A549 (cell line): ENCODE measurements at places on chromosomes 16 and 17. TPM values are rescaled to one million over a fixed set of nuclear protein-coding genes. Genes with fewer than 3 reads are reported as not detected.

DNA sequence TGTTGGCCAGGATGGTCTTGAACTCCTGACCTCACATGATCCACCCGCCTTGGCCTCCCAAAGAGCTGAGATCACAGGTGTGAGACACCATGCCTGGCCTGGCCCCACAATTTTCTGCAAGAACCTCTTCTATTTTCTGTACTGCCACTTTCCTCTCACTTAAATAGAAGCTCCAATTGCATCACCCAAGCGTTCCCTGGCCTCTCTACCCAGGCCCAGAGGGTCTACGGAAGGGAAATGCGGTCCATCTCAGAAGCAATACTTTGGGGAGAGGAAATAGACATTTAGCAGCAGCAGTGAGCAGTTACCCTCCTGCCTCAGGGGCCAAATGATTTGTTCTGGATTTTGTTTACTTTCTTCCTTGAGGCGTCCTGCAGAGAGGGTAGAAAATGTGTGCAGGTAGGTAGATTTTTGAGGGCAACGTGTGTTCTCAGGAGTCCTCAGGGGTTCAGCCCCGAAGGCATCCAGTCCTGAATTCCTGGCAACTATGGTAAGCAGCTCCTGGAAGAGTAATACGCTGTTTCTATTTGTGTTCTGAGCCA, 11.0 kb downstream of the SLC6A4 start:
- DNase-seq = no peak

- DNase-seq = no peak
These were observed 169.7 kb upstream of the IRX6 start for GRCh38 chr16:55154262-55154661.

GRCh38 chr16:65473699-65474098, 351.8 kb upstream of the CDH11 start:
- no peak for DNase-seq

GRCh38 chr16:9270424-9270823, 179.0 kb downstream of the HAPSTR1 start:
- no peak for DNase-seq

DNA sequence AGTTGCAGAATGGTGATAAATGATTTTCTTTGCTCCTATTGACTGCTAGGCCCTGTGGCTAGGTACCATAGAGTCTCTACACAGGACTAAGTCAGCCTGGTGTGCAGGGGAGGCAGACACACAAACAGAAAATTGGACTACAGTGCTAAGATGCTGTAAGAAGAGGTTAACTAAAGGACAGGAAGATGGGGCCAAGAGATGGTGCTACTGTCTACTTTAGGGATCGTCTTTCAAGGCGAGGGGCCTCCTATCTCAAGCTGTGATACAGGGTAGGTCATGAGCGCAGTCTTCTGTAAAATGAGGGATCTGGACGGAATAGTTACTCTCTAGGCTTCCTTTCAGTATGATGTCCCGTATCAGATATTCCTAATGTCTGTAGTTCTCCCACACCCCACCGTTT, 817 bp downstream of the NME1 start:
- DNase-seq = no peak

GRCh38 chr17:78058001-78058400, 70.6 kb downstream of the TMC6 start:
- DNase-seq = no peak

DNA sequence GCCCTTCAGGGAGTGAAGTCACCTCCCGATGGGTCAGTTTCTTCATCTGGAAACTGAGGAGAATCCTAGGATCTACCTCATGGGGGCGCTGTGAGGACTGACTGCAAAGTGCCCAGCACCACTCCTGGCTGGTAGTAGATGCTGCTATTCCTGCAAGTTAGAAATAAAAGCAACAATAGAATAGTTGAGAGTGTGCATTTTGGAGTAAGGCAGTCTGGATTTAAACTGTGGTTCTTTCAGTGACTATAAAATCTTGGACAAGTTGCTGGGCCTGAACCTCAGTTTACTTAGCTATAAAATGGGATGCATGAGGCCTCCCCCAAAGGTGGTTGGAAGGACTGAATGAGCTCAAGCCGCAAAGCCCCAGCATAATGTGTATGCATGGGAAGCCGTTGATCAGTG, 70.6 kb downstream of the CYB5B start:
- DNase-seq = peak; percentile 45

DNA sequence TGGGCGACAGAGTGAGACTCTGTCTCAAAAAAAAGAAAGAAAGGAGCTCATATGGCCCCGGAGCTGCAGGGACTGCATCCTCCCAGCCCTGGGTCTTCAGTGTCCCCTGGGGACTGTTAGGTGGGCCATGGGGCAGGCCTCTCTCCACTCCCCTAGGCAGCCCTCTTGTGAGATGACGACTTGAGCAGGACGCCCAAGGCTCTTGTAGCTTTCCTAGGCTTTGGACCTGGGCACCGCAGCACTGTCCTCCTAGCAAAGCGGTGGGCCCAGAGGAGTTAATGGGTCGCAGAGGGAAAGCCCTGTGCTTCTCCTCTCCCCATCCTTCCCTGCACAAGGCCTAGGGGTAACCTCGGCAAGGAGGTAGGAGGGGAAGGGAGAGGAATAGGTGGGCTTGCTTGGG, 202.2 kb downstream of the NTN1 start:
- DNase-seq = no peak

DNA sequence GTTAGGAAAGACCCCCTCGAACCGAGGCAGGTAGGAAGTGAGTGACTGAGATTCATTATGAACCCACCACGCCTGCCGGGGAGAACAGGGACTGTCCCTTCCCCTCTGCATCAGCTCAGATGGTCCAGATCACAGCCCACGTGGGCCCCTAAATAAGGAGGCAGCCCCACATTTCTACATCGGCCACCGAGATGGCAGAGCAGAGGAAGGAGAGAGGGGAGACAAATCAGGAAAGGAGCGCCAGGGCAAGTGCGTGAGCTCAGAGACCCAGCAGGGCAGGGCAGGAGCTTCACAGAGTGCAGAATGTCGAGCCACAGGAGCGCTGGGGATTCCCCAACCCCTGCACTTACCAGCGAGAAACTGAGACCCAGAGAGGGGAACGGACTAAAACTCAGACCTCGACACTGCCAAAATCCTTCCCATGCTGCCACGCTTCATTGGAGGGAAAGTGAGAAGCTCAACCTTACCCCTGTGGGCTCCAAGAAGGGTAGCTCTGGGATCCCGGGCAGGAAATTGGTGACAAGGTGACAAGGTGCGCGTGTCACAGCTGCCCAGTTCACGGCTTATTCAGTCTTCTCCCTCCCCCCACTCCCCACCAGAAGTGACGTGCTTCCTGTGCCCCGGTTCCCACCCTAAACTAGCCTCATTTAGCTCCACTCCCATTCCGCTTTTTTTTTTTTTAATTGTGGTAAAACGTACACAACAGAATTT, at the start of gene ICAM2:
Gene ICAM2, minus strand, starts transcription at position 578 of the 711 bp plus-strand sequence. CDS start 13,942 bp downstream, outside the sequence.
- DNase-seq = no peak

DNA sequence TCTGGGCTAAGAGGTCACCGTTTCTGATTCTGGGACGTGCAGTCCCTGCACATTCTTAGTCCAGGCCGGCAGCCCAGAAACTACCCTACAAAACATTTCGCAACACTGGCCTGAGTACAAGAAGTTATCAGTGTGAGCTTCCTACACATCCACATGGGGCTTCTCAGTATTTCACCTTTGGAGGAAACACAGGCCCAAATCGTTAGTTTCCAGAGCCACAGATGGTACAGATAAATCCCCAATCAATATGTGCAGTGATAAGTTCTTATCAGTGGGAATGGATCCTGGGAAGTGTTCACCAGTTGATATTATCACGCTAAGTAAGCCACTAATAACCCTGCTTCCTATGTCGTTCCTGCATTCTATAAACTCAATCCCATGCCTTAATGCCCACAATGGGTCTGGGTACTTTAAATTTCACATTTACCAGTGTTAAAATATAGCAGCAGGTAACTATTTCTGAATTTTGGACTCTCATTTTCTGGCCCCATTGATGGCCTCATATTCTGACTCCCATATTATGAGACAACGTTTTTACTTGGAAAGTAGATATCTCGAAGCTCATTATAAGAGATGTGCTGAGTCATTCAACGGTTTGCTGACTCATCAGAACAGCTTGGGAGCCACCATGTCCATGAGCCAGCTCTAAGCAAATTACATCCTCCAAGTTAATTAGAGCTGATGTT, 370.2 kb upstream of the MAF start:
- DNase-seq = peak; percentile 29

- DNase-seq = peak; percentile 64
These were observed 28.6 kb upstream of the WSB1 start for GRCh38 chr17:27265333-27265732.

GRCh38 chr16:66188917-66189725, 177.4 kb upstream of the CDH5 start:
- no peak for DNase-seq

DNA sequence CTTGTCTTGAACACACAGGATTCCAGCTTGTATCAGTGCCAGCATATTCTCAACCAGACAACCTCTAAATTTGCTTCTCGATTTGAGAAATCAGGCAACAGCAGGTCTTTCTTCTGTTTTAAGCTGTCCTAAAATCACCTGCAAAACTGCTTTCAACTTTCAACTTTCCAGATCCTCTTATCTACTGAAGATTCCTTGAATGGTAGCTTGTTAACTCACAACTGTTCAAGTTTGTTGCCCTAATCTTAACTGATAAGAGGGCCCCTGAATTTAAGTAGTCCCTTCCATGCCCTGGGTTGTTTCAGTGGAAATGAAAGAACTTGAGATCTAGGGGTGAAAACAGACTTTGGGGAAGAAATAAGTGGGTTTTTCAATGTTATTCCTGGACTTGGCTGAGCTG, 57.2 kb downstream of the CHD9 start:
- no peak for DNase-seq

DNA sequence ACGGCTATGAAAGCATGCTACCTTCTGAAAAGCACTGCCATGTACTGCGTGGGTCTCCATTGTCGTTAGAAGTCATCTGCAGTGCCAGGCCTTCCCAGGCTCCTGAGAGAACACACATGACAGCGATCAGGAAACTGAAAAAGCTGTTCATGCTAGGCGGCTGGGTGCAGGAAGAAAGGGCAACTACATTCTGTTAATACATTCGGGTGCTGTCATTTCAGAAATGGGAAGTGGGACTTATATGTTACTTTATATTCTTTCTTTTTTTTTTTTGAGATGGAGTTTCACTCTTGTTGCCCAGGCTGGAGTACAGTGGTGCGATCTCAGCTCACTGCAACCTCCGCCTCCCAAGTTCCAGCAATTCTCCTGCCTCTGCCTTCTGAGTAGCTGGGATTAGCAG, 19.9 kb downstream of the CFAP20 start:
- DNase-seq = no peak

- DNase-seq = no peak
These were observed 123.9 kb downstream of the CPPED1 start for GRCh38 chr16:12679660-12680272.

DNA sequence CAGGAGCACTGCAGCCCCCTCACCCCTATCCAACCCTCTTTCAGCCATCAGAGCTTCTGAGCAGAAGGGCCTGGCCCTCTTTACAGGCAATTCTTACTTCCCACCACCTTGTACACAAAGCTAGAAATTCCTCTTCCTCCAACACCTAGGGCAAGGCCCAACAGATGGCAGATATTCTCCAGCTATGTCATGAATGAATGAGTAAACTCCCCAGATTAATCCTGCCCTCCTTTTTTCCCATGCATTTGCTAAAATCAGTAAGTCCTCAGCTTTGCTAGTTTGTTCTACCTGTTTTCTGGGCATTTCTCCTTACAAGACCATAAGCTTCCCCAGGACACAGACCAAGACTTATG, 20.4 kb upstream of the MRPS23 start:
- DNase-seq = no peak

DNA sequence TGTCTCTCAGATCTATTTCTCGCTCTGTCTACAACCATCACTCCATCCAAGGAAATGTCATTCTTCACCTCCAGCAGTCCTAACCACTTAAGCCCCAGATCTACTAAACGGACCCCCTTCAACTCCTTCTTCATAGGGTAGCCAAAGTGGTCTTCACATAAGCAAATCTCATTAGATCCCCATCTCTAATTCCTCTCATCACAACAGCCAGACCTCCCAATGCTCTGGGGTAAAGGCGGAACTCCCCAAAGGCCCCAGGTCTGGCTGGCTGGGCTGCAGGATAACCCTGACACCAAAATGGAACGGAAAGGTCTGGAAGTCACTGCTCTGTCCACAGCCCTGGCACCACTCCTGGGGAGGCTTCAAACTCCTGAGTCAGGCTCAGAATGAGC, 11.1 kb downstream of the ST3GAL2 start:
- DNase-seq = no peak

GRCh38 chr16:10256784-10257641, 74.8 kb upstream of the GRIN2A start:
- DNase-seq = peak; percentile 38

GRCh38 chr16:78695391-78695790, 595.9 kb downstream of the WWOX start:
- DNase-seq = no peak

DNA sequence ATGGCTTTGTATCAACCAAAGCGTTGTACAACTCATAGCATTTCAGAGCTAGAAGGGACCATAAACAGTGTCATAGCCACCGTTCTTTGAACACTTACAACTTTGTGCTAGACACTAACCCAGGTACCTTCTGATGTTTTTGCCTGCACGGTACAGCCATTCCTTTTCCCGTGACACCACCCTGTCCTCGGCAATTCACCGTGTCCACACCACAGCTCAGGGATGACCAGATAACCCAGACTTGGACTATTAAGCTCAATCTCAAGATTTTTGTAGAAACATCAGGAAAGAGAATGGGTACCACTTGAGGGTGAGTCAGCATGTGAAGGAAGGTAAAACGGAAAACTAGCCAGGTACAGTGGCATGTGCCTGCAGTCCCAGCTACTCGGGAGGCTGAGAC, 9.8 kb upstream of the CBFB start:
- DNase-seq = no peak

GRCh38 chr17:75138519-75138918, 7.0 kb upstream of the NT5C start:
- DNase-seq = no peak

GRCh38 chr16:59164461-59164860, 430.3 kb upstream of the GOT2 start:
- peak; percentile 16 for DNase-seq

- no peak for DNase-seq
These were observed 909 bp upstream of the ARHGAP23 start for GRCh38 chr17:38427160-38427949.

- DNase-seq = no peak
These were observed 20.4 kb downstream of the VAC14 start for GRCh38 chr16:70780546-70780945.

- DNase-seq = no peak
These were observed 40.6 kb upstream of the PITPNM3 start for GRCh38 chr17:6596941-6597340.

The TMEM88 gene
- polyA plus RNA-seq = 0.17 to 0.73 TPM (median 0.33 TPM) in 3 replicates

The TMC5 gene
- polyA plus RNA-seq = 8.3 to 11.1 TPM (median 9.5 TPM) in 3 replicates

The WDR59 gene
- 31.4 to 40.8 TPM (median 33.4 TPM) in 3 replicates for polyA plus RNA-seq

The TAT gene
- 0.03 to 0.06 TPM (median 0.05 TPM) in 3 replicates for polyA plus RNA-seq

The SLC16A5 gene
- 19.5 to 27.6 TPM (median 27.2 TPM) in 3 replicates for polyA plus RNA-seq

The ITGB4 gene
- 30.1 to 37.4 TPM (median 36.0 TPM) in 3 replicates for polyA plus RNA-seq

The HOXB1 gene
- not detected in 3 replicates for polyA plus RNA-seq

The KRT27 gene
- polyA plus RNA-seq = not detected in 3 replicates

The MPO gene
- not detected in 3 replicates for polyA plus RNA-seq

The KRT9 gene
- polyA plus RNA-seq = not detected in 3 replicates

The AOC2 gene
- 1.7 to 1.9 TPM (median 1.8 TPM) in 3 replicates for polyA plus RNA-seq

The ADGRG3 gene
- 0.17 to 0.34 TPM (median 0.25 TPM) in 3 replicates for polyA plus RNA-seq

The SLC5A10 gene
- 0.07 to 0.22 TPM (median 0.15 TPM) in 3 replicates for polyA plus RNA-seq

The AXIN2 gene
- 3.3 to 4.9 TPM (median 4.8 TPM) in 3 replicates for polyA plus RNA-seq

The CPHXL2 gene
- polyA plus RNA-seq = not detected in 3 replicates

The MMP2 gene
- polyA plus RNA-seq = 9.5 to 14.6 TPM (median 11.5 TPM) in 3 replicates
